Stimulated activated CD4-positive, alpha-beta T cell treated with anti-CD3 and anti-CD28 coated beads, TNF-alpha, amount 100 ng/mL, for 48 hours (primary cell): ENCODE measurements at places on chromosomes 6 and 20.

- no peak for DNase-seq
Measured at GRCh38 chr6:128638817-128639216, 118.4 kb upstream of the PTPRK start.

DNA sequence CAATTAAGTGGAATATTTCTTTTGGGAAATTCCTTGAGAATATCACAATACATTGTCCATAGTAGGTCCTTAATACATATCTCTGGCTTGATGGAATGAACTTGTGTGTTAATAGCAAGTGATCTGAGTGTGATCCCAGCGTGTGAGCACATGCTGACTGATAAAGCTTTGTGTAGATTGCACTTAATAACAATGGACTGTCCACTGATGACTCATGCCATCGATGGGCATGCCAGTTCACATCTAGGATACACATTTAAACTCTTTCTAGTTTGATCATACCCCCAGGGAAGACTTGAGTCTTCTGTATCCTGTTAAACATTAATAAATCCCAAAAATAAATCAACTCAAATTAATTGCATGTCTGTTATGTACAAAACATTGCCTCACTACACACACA, 454.3 kb upstream of the SPTLC3 start:
- DNase-seq, result no peak

DNA sequence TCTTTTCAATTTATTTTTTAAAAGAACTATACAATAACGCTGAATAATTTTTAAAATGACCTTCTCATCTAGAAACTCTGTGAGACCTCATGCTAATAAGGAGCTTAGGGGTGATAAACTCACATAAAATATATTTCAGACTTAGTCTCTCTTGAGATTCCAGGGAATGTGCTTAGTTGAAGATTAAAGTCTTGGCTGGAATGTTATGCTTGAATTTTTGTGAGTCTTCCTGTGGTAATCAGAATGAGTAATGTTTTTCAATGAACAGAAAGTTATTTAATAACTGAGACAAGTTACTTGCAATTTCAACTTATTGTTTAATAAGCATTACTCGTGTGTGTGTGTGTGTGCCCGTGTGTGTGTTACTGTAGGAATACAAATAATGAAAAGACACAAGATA, 379.9 kb upstream of the EPHA7 start:
- DNase-seq, result no peak

GRCh38 chr6:95530176-95530819, 47.0 kb upstream of the MANEA start:
- DNase-seq, result no peak

- no peak for DNase-seq
Measured at GRCh38 chr6:31597006-31597405, 4.2 kb upstream of the NCR3 start.

DNA sequence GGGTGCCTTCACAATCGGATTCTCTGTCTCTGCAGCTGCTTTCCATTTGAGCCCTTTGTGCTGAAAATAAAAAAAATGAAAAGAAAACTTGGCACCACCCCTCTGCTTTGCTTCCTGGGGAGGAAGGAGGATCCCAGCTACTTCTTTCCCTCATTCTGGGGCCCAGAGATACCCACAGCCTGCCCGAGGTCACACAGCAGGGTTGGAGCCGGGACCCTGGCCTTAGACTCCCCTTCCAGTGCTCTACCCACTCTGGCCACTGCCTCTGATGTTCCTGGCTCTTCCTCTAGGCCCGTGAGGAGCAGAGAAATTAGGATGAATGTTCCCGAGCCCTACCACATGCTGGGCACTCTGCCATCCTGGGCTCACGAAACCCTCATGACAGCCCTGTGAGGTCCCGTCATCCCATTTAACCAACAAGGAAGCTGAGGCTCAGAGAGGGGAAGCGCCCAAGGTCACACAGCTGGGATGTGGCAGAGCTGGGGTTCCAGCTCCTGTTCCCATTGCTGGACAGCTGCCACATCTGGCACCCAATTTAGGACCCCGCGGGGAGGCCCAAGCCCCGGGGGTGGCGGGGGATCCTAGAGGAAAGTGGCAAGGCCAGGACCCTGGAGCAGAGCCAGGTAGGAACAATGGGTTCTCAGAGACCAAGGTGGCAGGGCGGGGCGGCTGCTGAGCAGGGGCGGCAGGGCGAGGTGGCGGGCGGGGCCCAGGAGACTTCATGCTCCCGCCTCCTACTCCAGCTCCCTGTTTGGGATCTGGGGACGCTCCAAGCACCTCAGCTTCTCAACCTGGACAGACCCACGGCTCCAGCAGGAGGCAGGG, 76.6 kb downstream of the CEBPB start:
- DNase-seq, result no peak

DNA sequence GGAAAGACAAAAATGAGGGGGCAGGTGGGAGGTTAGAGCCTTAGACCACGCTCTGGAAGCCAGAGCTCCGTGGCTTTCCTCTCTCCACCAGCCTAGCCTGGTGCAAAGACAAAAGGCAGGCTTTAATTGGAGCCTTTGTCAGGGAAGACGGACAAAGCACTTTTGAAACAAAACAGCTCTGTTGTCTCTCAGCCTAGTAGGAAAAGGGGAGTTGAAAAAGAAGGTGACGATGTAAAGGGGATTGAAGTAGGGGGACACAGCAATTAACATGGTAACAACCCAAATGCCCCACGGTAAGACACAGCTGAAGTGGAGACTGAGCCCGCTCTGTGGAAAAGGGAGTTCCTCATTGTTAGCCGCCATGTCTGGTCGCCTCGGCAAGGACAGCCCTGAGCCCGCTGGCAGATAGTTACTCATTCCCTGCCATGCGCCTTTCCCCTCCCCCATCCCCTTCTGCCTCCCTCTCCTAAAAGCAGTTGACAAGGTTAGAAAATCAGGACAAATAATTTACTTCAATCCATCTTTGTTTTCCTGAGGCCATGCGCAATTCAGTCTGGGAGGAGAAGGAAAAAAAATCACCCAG, 93.0 kb downstream of the TCP11 start:
- DNase-seq, result no peak
